ENCODE measurements at places on chromosomes 13 and 19. TPM values are rescaled to one million over a fixed set of nuclear protein-coding genes. Genes with fewer than 3 reads are reported as not detected.

The CLEC4G gene
- total RNA-seq, result not detected

The GAS6 gene
- 0.56 TPM for total RNA-seq

The ENOX1 gene
- total RNA-seq, result not detected

The LILRA5 gene
- total RNA-seq, result not detected

The HSH2D gene
- 32.7 TPM for total RNA-seq

The ZNF284 gene
- 1.2 TPM for total RNA-seq

The SIGLEC5 gene
- not detected for total RNA-seq

The SMIM17 gene
- not detected for total RNA-seq

The VSIG10L gene
- 5.2 TPM for total RNA-seq

The PSG3 gene
- total RNA-seq, result 0.19 TPM

The RDH8 gene
- 0.26 TPM for total RNA-seq

The IGFL1 gene
- total RNA-seq, result not detected

The C13orf46 gene
- 3.9 TPM for total RNA-seq

Measured in activated T-helper 17 cell treated with anti-CD3 and anti-CD28 coated beads, Interleukin-2, amount 50 U/mL, for 72 hours (primary cell).